ENCODE measurements at places on chromosomes 12 and 14. TPM values are rescaled to one million over a fixed set of nuclear protein-coding genes. Genes with fewer than 3 reads are reported as not detected.

DNA sequence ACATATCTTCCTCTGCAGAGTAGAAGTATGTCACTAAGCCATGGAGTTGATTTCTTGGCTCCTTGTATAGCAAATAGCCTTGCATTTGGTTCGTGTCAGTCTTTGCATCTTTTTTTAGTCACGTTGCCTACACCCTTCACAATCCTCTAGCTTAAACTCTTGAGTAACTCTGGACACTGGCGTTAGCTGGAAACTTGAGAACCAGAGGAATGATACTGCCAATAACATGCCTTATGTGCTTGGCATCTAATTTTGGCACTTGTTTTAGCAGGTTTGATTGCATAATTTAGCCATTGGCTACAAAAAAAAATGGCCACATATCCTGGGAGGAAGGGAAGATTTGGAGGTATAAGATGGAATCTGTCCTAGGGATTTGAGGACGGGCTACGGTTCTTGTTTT is 136.2 kb downstream of the ETV6 start:
- no peak for DNase-seq

- no peak for DNase-seq
These were observed 25.0 kb downstream of the VCPKMT start for GRCh38 chr14:50091240-50091913.

- DNase-seq: no peak
These were observed 460.1 kb downstream of the NAV3 start for GRCh38 chr12:78290606-78291345.

GRCh38 chr12:108822497-108823205 is 34.7 kb downstream of the SSH1 start:
- no peak for DNase-seq

THAP2 gene
- 5.1 TPM for total RNA-seq

PALS1 gene
- total RNA-seq: 17.6 TPM

GRCh38 chr14:59341858-59342477 is 123.2 kb downstream of the GPR135 start:
- no peak for DNase-seq

- DNase-seq: no peak
These were observed 24.7 kb downstream of the OR4N2 start for GRCh38 chr14:19828314-19828713.

DNA sequence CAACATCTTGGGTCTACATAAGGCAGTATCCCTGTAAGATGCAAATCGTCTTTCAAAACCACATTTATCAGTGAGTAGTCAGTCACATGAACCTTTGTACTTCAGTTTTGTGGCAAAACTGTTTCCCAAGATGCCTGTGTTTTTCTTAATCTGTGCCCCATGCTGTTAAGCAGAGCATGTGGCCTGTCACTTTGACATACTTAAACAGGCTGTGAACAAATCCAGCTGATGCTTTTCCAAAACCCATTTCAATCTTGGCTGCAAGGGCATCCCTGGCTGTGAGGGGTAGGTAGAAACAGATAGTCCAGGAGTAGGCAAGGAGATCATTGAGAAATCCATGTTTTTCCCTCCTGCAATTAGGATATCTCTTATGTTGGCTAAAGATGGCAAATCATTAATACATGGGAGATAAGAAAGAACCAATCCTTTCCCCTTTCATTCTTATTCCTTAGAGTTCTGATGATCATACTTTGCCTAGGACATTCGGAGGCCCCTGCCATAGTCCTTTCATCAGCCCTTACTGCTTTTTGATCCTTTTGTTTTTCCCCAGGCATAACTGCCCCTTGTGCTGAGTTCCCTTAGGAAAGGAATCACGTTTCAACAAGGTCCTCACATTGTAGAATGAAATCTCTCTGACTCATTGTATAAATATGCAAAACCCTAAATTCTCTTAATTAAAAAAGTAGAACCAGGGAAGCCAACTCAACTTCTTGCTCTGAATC is 121.1 kb upstream of the EEA1 start:
- DNase-seq: no peak

GRCh38 chr12:131379738-131380137 is 331.2 kb upstream of the SFSWAP start:
- DNase-seq: no peak

CLEC4C gene
- total RNA-seq: not detected

DNA sequence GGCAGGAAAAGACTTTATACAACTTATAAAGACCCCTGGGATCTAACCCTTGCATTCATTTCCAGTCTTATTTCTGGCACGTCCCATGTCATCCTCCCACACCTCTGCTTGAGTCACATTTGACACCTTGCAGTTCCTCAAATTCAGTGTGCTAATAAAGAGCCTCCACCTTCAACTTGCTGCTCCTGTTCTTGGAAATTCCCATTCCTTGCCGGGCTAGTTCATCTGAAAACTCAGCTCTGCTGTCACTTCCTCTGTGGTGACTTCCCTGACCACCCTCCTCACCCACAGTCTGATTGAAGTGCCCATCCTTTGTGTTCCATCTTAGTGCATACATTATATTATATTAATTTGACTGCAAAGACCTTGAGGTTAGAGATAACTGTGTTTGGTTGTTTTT is 37.4 kb upstream of the PSMA6 start:
- no peak for DNase-seq

DNA sequence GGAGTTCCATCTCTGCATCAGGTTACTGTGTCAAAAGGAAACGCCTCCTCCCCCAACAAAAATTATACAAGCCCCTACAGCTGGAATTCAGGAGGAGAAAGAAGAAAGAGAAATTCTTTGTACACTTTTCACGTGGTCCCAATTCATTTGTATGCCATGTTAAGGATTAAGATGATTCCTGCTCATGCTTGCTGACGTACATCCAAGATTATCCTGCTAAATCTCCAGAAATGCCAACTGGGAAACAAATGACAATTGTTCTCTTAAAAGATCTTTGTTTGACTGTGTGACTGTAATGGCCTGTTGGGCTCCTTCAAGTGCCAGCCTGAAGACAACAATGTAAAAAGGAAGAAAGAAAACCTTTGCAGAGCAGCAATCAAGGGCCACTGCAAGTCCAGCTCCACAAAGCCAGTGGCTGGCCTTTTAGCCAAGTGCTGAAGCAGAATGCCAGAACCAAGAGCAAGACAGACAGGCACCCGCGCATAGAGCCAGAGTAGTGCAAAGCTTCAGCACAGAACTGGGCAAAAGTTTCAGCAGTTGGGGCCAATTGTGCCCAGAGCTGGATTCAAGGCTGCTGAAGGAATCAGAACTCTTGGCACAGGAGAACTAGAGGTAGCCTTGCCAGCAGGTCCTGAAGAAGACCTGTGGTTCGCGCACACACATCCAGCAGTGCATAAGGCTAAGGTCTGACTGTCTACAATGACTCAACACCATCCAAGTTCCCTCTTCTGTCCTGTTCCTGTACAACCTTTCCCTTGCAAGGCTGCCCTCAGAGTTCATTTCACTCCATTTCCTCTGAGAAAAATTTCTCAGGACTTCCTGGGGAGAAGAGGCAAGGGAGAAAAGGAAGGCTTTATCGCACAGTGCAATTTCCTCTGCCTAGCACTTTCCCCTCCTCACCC is 209.7 kb upstream of the BMP4 start:
- no peak for DNase-seq

LUM gene
- 82.2 TPM for total RNA-seq

DNA sequence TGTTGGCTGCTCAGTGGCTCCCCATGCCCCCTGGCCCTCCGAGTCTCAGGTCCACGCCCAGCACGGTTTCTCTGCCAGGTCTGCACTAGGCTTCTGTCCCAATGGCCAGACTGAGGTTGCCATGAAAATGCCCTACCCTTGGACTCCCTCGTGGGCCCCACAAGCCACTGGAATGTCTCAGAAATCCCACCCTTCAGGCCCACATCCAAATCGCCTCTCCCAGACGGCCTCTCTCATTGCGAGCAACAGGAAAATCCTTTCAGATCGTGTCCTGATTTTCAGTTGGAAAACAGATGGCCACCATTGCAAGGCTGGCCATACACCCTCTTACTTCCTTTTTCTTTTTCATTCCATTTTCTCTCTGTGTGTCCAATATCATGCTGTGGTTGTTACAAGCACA is 77.3 kb downstream of the IRF2BPL start:
- DNase-seq: no peak

DNA sequence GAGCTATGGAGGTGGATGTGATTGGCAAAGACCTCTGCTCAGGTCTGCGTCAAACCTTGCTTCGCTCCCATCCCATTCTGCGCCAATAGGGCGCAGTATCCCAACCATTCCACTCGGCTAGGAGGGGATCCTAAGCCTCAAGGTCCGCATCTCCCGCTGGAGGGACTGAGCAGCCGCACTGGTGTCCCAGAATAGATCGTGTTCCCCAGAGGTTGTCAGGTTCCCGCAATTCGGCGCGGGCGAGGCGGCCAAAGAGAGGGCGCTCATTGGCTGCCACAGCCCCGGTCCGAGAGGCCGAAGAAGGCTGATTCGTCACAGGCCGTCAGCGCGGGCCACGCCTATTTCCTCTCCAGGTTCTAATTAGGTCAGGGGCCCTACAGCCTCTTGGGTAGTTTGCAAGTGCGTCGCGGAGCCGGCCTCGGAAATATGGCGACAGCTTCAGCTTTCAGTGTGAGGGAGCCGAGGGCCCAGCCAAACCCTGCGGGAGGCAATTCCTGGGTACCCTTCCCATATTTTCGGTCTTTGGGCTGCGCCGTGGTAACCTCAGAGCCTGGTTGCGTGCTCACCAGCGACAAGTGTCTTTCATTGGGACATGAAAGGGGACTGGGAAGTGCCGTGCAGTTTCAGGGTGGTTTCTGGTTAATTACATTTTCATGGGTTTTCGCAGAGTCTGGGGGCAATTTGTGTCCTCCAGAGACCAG is 5.0 kb downstream of the OR10AD1 start:
- DNase-seq: peak; percentile 100

DLST gene
- total RNA-seq: 96.2 TPM

DNA sequence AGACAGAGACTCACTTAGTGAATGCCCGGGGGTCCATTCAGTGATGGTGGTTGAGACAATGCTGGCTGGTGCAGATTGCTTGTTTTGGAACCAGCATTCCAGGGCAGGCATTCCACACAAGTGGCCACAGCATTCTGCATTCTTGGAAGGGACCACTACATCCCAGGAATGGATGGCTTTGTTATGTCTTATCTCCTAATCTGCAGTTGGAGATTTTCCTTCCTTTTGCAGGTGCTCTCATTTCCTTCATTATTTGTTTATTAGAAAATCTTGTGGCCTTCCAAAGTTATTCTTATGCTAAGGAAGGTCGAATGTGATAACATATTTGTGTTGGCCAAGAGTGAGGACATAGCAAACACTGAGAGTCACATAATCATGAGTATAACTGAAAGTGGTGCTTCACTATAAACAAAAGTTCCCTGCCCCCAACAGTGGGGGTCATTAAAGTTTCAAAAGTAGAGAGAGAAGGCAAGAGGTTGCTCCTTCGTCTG is 66.0 kb downstream of the BMP4 start:
- DNase-seq: no peak

DNA sequence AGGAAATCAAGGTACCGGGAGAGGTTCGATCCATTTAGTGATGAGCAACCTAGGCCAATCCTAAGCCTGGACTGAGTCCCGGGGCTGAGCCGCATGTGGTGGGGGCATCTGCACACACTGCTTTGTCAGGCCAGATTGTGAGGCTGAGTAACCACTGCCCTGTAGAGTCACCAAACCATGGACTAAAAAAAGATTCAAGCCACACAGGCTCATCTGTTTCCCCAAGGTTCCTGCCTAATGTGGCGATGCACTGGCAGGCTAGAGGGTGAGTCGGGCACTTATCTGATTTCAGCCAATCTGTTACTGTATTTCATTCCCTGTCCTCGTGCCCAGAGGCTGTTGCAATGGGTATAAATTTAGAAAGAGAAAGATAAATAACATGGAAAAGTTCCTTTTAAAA is 140.8 kb downstream of the TTC7B start:
- DNase-seq: no peak

- no peak for DNase-seq
These were observed 12.3 kb upstream of the RPS6KL1 start for GRCh38 chr14:74935360-74935680.

DNA sequence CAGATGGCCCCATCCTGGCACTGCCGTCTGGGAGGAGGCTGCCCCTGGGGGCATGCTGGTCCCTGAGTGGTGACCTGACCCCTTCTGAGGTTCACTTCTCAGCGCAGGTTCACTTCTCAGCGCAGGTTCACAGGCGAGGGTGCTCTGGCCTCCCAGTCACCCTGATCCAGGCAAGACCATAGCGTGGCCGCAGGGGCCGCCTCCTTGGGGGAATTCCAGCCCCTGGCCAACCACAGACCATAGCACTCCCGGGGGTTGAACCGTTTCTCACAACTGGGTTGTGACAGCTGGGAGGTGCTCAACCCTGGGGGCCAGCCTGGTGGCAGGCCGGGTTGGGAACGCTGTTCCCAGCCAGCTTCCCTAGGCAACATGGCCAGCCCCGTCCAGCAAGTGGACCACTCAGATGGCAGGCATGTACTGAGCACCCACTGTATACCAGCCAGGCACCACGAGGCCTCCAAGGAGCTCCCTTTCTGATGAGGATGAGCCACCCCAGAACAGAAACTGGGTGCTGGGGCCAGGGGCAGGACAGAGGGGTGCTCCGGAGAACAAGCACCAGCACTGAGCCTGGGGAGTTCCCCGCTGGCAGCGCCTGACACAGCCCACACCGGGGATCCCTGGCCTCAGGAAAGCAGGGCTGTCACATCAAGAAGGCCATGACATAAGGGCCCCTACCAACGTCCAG is 28.3 kb upstream of the ZFP36L1 start:
- DNase-seq: no peak

TXNDC16 gene
- 12.1 TPM for total RNA-seq

GRCh38 chr12:4251216-4251891 is 22.2 kb upstream of the CCND2 start:
- peak; percentile 42 for DNase-seq
